ENCODE measurements at places on chromosomes 7 and 10.

- DNase-seq, result no peak
These were observed 145.2 kb downstream of the SUGCT start for GRCh38 chr7:40279991-40280390.

GRCh38 chr7:77386165-77386822 lies 29.9 kb downstream of the GSAP start:
- DNase-seq, result no peak

DNA sequence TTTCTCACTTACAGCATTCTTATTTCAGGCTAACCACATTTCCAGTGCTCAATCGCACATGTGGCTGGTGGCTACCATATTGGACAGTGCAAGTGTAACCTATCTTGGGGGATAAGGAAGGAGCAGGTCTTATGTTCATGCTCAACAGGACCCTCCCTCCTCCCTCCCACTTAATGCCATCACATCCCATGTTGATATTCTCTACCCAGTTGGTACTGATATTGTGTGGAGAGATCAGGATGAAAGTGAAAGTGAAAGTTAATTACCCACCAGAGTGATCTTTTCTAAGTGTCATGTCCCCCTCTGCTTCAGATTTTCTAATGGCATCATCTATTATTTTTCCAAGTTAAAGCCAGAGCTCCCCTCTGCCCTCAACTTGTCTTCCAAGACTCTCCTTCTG lies 91.6 kb downstream of the BMPER start:
- DNase-seq, result no peak

DNA sequence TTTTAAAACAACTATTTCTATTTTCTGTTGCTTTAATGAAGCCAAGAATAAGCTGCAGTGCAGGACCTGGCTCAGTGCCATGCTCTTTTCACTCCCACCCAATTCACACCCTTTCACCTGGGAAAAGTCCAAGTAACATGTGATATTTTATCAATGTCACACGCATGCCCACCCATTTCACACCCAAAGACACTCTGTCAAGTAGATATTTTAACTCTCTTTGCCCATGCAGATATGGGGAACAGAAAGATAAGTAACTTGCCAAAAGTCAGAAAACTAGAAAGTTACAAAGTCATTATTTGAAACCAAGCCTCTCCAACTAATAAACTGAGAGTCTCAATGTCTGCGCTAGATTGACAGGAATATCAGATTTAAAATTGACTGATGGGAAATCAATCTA lies 706.7 kb upstream of the PHF14 start:
- no peak for DNase-seq

- DNase-seq, result no peak
These were observed 19.8 kb upstream of the PRRT4 start for GRCh38 chr7:128381161-128381821.

DNA sequence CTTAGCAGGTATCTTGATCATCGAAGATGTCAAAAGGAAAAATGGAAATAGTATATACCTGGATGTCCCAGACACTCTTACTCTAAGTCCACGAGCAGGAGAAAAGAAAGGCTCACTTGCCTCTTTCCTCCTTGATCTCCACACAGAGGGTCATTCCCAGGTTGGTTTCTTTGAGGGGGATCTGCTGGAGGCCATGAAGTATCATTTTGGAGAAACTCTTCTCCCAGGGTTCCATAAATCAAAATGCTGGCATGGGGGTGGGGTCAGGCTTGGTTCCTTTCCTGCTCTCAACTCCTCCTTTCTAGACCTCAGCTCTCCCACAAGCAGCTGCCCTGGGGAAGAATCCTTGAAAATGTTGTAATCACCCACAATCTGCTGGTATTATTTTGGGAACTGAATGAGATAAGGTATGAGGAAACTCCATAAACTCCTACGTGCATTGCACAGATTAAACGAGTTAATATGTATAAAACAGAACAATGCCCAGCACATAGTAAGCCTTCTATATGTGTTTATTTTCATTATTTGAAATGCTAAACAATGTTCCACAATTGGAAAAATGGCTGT lies 54.4 kb downstream of the PRKCQ start:
- DNase-seq, result no peak

GRCh38 chr7:73652541-73652949 lies 15.1 kb upstream of the VPS37D start:
- no peak for DNase-seq

GRCh38 chr7:50479743-50480517 lies 29.8 kb upstream of the FIGNL1 start:
- no peak for DNase-seq

GRCh38 chr7:10950494-10950893 lies 23.2 kb upstream of the PHF14 start:
- DNase-seq, result no peak

Data from activated CD8-positive, alpha-beta memory T cell treated with anti-CD3 and anti-CD28 coated beads for 1 hour (primary cell).